Stimulated activated CD4-positive, alpha-beta T cell treated with anti-CD3 and anti-CD28 coated beads, Interleukin-4, amount 100 ng/mL, for 1 hour (primary cell): ENCODE measurements at places on chromosomes 7 and 10.

GRCh38 chr7:14069961-14070360, 80.5 kb upstream of the ETV1 start:
- no peak for DNase-seq

GRCh38 chr10:100433253-100434240, 29.3 kb upstream of the WNT8B start:
- peak; percentile 93 for DNase-seq

DNA sequence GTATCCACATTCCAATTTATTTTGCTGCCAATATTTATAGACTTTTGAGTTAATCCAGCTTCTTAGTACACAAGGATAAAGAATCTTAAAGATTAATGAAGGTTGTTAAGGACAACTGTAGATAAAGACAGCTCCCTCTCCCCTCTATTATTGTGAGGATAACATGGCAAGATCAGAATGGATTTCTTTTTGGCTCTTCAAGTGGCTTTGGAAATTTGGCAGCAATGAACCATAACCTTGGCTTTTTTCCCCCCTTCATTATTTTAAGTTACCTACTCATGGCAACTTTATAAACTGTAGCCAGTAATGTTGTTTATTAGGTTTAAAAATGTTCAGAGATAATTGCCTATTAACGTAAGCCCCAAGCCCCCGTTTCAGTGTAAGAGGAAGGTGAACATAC, 131.1 kb upstream of the SLC26A5 start:
- DNase-seq = no peak

- DNase-seq = no peak
Measured at GRCh38 chr7:5625938-5626337, 155.5 kb downstream of the RNF216 start.

GRCh38 chr7:29962035-29962434, 27.6 kb downstream of the SCRN1 start:
- no peak for DNase-seq

GRCh38 chr7:151408839-151409666, 785 bp downstream of the WDR86 start:
- DNase-seq = no peak

DNA sequence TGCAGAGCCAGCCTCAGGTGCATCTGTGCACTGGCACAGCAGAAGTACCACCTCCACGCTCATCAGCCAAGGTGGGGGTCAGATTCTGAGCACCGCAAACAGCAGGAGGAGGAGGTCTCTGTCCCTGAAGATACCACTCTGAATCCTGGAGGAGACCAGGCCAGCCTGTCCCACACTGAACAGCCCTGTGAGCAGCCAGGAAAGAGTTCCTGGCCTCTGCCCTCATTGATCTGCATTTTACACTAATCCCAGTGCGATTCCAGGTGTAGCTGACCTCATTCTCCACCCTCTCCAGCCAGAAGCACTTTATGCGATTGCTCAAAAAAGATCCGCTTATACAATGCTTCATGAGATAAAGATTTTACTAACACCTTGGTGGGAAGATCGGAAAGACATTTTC, 99.1 kb upstream of the CACUL1 start:
- no peak for DNase-seq

DNA sequence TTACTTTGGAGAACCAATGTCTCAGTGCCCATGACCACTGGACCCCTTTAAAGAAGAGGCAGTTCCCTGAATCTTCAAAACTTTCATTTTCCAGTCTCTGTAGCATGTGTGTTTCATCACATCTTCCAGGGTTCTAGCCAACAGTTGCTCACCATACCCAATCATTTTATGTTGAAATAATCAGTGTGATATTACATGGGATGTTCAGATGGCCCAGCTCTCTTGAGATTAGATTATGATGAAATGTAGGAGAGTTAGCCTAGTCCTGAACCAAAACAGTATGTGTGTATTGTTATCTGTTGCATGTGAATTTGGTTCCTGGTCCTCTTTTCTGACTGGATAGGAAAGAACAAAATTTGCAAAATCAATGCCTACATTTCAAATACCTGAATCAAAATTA, 144.5 kb downstream of the ANKRD7 start:
- DNase-seq = no peak

- no peak for DNase-seq
Measured at GRCh38 chr7:132343199-132343598, 233.1 kb downstream of the PLXNA4 start.

GRCh38 chr7:36272211-36272566, 117.5 kb upstream of the ANLN start:
- DNase-seq = no peak

DNA sequence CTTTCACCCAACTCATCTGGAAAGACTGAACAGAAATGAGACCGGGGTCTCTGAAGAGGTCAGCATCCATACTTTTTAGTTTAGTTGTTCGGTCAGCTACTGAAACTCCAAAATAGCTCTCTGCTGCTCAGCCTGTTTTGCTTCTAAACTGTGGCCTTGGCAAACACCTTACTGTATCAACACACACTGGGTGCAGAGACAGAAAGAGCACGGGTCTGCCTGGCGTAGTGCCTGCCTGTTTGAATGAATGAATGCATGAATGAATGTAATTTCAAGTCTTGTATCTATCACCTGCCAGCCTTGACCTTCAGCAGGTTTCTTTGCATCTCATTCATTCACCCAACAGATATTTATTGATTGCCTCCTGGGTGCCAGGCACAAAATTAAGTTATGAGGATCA, 98.4 kb downstream of the PLPP4 start:
- DNase-seq = no peak

GRCh38 chr7:132614428-132615318, 38.4 kb upstream of the PLXNA4 start:
- DNase-seq = no peak

DNA sequence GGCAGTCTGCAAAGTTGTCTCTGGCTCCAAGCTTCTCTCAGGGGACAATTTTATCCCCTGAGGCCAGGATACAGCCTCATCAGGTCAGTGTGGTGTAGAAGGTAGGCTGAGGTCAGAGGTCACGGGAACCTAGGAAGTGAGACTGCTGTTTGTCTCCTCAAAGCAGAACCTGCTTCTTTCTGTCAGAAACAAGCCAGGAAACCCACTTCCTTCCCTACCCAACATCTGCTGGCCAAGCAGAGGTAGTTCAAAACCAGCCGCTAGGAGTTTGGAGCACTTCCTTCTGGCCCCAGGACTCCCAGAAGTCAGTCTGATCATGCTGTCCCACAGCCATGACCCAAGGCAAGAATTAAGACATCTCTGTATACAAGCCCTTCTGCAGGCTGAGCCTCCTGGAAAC, 12.2 kb downstream of the CLRN3 start:
- DNase-seq = no peak

GRCh38 chr10:2207246-2207922, 470.1 kb upstream of the ADARB2 start:
- DNase-seq = no peak

DNA sequence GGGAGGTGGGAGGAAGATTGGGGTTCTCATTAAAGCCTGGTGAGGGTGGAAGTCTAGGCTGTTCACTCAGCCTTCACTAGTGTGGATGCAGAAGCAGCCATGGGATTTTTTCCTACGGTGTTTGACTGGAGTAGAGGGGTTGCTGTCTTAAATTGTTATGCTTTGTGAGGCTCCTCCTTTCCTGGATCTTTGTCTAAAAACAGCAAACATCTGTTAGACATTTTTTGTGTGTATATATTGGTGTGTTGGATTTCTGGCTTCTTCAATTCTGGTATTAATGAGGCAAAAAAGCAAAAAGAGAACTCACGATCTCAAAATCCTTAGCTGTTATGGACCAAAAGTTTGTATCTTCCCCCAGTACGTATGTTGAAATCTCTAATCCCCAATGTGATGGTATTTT, 28.2 kb downstream of the MEOX2 start:
- no peak for DNase-seq

DNA sequence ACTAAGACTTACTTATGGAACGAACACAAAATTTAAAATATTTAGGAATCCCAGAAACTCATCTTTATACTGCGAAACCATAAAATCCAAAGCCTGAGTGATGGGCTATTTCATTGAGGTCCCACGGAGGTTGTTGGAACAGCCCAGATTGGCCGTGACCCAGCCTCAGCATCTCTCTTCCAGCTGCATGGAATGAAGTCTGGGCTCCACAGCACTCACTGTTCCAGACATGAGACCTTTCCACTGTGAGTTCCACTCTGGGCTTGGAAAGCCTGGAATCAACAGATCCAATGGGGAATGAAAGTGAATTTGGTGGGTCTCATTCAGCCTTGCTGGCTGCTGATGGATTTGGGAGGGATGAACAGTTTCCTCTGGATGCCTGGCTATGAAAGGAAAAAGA, 184.9 kb downstream of the EMX2 start:
- no peak for DNase-seq

DNA sequence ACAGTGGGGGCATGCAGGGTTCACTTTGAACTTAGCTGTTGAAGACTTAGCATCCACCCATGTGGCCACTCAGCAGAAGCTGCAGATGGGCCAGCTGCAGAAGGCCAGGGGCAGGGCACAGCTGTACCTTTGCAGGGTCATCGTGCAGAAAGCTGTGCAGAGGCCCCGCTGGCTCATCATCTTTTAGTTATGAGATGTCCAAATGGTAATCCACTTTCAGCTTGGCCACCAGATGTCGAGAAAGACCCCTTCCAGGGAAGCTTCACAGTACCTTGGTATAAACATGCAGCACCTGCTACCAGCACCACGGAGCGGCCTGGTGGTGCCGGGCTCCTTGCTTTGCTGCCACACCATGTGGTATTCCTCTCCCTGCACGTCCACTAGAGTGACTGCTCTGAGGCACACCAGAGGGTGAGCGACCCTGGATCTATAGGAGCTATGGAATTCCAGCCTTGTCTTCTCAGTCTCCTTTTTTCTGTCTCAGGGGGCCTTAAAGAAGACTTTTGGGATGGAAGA, 74.2 kb upstream of the LAMB4 start:
- DNase-seq = no peak

DNA sequence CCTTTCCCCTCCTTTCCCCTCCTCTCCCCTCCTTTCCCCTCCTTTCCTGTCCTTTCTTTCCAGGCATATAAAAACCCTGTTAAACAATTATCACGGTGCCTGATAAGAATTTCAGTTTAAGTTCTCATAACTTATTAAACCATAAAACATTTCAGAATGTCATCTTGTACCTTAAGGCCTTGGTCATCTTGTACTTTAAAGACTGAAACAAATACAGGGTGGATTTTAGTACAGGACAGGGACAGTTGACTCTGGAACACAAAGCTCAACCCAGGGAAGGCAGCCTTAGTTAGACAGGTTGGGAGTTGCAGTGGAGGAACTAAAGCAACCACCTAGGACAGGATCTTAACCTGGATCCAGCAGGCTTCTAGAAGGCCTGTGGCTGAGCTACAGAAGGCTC, 1.2 kb downstream of the AGR3 start:
- no peak for DNase-seq

DNA sequence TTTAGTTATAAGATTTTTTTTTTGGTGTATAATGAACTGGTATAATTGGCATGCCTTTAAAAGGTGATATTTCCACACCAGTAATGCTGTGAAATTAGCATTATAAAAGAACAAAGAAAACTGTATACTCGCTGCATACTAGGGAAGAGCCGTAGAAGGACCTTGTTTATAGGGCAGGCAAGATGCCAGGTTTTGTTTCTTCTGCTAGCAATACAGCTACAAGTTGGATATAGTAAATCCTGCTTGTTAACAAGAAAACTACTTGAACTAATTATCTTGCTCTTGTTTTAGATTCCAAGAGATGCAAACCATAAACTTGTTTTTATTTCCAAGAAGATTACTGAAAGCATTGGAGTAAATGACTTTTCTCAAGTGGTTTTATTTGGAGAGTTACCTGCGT, 1.9 kb downstream of the DNAH11 start:
- no peak for DNase-seq

- no peak for DNase-seq
Measured at GRCh38 chr10:88106366-88106765, 242.9 kb downstream of the PTEN start.

DNA sequence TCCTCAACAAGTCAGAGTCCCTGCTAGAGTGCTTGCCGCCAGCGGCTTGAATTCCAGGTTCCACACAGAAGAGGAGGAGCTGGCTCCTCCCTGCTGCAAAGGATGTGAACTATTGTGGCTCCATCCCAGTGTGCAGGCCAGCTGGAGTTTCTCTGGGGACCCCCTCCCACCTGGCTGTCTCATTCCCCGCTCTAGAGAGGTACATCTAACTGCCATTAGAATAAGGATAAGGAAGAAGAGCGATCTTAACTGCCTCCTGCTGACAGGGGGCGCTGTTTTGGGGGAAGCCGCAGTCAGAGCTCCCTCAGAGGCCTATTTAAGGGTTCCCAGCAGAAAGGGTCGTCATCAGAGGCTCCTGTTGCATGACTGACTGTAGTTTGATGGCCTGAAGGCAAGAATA, 40.8 kb upstream of the HECW1 start:
- DNase-seq = peak; percentile 26

DNA sequence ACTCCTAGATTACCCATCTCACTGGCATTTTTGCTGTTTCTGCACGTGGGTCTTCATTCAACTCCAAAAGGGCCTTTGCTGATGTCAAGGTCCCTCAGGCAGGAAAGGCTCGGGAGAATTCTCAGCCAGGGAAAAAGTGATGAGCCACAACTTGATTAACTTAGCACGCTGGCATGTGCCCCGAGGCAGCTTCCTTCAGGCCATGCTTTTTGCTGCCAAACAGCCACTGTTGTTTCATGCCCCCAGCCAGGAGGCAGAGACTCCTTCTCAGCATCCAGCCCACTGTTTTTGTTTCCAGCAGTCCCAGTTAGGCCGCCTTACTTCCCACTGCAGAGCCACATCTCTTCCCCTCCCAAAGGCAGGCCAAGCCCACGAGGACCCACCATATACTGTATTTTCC, 266.5 kb upstream of the YAE1 start:
- no peak for DNase-seq

DNA sequence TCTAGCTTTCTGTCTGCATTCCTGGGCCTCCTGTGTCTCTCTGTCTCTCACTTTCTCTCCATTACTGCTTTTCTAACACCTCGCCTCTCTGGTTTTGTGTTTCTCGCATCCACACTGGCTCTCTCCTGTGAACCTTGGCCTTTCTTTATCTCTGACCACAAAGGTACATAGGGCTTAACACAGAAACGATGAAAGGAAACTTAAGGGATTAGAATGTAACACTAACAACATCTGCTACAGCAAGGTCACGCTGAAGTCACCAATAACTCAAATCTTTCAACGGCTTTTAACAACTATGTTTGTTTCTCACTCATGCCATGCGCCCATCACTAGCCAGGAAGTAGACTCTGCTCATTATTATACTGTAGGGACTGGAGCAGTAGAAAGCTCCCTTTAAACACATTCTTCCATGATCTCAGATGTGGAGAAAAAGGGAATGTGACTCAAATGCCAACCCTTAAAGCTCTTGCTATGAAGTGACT, 9.3 kb upstream of the OR6V1 start:
- DNase-seq = no peak

- DNase-seq = no peak
Measured at GRCh38 chr10:43960477-43960876, 311.8 kb upstream of the ZNF32 start.

- peak; percentile 34 for DNase-seq
Measured at GRCh38 chr7:151243408-151244195, 4.9 kb downstream of the SMARCD3 start.

GRCh38 chr7:36545291-36545690, 155.6 kb downstream of the ANLN start:
- no peak for DNase-seq
